ENCODE measurements at places on chromosomes 1 and 21. TPM values are rescaled to one million over a fixed set of nuclear protein-coding genes. Genes with fewer than 3 reads are reported as not detected.

DNA sequence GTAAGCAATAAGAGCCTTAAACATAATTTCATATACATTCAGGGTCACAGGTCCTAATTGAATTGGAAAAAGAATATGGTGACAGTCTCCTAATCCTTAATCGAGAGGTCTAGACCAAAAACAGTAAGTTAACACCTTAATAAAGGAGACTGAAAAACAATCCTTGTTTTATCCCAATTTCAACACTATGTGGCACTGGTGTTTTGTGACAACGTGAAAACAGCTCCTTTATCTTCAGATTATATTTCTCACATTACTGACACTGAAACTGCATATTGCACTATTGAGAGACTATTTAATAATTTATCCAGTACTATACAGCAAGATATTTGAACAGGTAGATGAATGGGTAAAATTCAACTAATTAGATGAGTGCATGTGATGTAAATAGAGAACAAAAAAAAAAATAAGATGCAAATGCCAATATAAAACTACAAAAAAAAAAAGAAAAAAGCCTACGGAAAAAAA, 34.1 kb downstream of the TP53BP2 start:
- H3K4me1 ChIP-seq, result no peaks in the 10 kb centered on the region
- no peaks in the 10 kb centered on the region for H3K27me3 ChIP-seq
- H3K4me3 ChIP-seq, result no peak overlapping the region
- no peak for DNase-seq

GRCh38 chr1:54818461-54819194, 17.5 kb upstream of the TTC22 start:
- no peaks in the 10 kb centered on the region for H3K36me3 ChIP-seq
- DNase-seq, result no peak
- H3K4me1 ChIP-seq, result peaks cover 7% of the 10 kb centered on the region

The RASSF5 gene
- 0.19 TPM for total RNA-seq

The SPATC1L gene
- 5.1 TPM for total RNA-seq

The DPT gene
- total RNA-seq, result not detected

- H3K4me1 ChIP-seq, result no peaks in the 10 kb centered on the region
- H3K36me3 ChIP-seq, result no peaks in the 10 kb centered on the region
- no peak overlapping the region for H3K4me3 ChIP-seq
- H3K27ac ChIP-seq, result no peak overlapping the region
Observed at GRCh38 chr1:59433440-59433813, 136.5 kb downstream of the FGGY start.

- DNase-seq, result no peak
- no peaks in the 10 kb centered on the region for H3K4me1 ChIP-seq
- no peak overlapping the region for H3K4me3 ChIP-seq
- no peak overlapping the region for H3K27ac ChIP-seq
Observed at GRCh38 chr1:82777240-82777639, 976.5 kb downstream of the ADGRL2 start.

DNA sequence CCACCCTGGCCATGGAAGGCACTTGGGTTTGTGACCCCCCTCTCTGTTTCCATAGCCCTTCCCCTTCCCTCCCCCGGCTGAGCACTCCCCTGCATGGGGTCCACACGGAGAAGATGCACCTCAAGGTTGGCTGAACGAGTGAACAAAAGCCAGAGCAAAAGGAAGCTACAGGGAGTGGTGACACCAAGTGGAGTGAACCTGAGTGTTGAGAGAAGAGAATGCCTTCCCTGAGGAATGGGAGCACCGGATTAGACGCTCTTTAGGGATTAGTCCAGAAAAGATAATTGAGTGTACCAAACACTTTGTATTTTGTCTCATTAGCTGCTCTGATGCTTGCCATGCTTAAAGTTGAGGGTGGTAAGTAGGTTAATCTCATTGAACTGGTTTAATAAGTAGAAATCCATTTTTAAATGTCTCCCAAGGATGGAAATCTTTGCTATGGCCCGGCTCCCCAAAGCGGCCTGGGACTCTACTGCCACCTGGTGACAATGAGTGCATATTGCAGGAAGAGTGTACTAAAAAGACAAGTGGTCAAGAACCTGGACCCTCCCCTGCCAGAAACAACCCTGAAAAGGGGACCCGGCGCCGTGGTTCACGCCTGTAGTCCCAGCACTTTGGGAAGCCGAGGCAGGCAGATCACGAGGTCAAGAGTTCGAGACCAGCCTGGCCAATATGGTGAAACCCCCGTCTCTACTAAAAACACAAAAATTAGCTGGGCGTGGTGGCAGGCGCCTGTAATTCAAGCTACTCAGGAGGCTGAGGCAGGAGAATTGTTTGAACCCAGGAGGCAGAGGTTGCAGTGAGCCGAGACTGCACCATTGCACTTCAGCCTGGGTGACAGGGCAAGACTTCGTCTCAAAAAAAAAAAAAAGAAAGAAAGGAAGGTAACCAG, 150.6 kb upstream of the ZC3H12A start:
- DNase-seq, result peak; percentile 65
- H3K27me3 ChIP-seq, result peaks cover 2% of the 10 kb centered on the region
- no peak overlapping the region for H3K27ac ChIP-seq
- H3K36me3 ChIP-seq, result no peaks in the 10 kb centered on the region

DNA sequence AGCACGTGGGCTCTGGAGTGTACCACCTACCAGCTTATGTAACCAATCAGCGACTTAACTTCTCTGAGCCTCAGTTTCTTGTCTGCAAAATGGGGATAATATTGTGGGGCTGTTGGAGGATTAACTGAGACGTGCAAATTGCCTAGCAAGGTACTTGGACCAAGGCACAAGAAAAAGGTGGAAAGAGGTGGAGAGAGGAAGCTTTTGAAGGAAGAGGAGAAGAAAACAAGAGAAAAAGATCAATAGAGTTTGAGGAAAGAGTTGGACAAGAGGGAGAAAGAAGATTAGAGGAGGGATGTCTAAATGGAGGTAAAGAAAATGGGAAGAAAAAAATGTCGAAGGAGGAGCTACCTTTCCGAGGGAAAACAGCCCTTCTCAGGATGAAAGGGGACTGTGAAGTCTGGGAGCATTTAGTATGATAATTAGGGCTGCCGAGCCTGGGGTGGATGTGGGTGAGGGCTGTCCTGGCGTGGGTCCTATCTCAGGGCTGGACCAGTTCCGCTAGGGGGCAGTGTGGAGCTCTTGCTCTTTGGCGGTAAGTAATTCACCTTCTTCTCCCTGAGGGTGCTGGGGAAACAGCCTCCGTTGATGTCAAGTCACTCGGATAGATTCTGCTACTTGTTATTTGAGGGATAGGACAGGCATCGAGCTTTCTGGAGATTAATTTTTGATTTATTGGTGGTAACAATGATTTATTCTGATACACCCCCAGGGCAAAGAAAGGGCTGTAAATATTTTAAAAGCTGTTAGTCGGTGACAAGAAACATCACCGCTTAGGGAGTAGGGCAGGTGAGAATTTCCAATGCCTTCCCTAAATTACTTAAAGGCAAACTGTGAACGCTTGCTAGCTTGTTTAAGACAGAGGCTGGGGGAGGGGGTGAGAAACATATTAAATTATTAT, 79.0 kb upstream of the NFASC start:
- H3K27ac ChIP-seq, result no peak overlapping the region
- no peaks in the 10 kb centered on the region for H3K4me1 ChIP-seq
- H3K36me3 ChIP-seq, result no peaks in the 10 kb centered on the region
- DNase-seq, result peak; percentile 89

DNA sequence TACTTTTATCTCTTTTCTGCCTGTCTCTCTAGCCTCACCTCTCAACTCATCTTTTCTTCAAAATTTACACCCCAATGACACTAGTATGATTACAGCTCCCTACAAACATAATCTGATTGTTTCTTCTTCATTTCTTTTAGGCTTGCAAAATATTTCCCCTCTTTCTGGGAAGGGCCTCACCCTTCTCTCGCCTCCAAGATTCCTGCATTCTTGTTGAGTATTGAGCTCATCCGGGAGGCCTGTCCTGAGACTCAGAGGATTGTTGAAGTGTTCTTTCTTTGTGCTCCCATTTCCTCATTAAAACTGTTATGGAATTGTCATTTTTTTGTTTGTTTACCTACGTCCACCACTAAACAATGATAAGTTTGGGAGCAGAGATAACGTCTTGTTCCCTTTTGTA, 99.1 kb upstream of the CHRM3 start:
- no peak overlapping the region for H3K27ac ChIP-seq
- no peak overlapping the region for H3K4me3 ChIP-seq
- H3K4me1 ChIP-seq, result peaks cover 6% of the 10 kb centered on the region
- H3K27me3 ChIP-seq, result no peaks in the 10 kb centered on the region
- DNase-seq, result peak; percentile 28

GRCh38 chr1:68227598-68227997, 4.7 kb downstream of the WLS start:
- peaks cover 41% of the 10 kb centered on the region for H3K27me3 ChIP-seq
- no peaks in the 10 kb centered on the region for H3K36me3 ChIP-seq
- DNase-seq, result no peak
- H3K27ac ChIP-seq, result no peak overlapping the region

DNA sequence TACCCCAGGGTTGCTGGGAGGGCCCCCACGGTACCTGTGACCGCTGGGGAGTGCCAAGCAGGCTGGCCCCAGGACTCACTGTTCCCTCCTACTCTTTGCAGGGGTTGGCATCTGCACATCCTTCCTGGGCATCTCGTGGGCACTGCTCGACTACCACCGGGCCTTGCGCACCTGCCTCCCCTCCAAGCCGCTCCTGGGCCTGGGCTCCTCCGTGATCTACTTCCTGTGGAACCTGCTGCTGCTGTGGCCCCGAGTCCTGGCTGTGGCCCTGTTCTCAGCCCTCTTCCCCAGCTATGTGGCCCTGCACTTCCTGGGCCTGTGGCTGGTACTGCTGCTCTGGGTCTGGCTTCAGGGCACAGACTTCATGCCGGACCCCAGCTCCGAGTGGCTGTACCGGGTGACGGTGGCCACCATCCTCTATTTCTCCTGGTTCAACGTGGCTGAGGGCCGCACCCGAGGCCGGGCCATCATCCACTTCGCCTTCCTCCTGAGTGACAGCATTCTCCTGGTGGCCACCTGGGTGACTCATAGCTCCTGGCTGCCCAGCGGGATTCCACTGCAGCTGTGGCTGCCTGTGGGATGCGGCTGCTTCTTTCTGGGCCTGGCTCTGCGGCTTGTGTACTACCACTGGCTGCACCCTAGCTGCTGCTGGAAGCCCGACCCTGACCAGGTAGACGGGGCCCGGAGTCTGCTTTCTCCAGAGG, 6.8 kb downstream of the XKR8 start:
- H3K27ac ChIP-seq, result no peak overlapping the region
- no peak for DNase-seq
- no peak overlapping the region for H3K4me3 ChIP-seq
- no peaks in the 10 kb centered on the region for H3K27me3 ChIP-seq

The GIPC2 gene
- not detected for total RNA-seq

The AKR7A2 gene
- 92.3 TPM for total RNA-seq

DNA sequence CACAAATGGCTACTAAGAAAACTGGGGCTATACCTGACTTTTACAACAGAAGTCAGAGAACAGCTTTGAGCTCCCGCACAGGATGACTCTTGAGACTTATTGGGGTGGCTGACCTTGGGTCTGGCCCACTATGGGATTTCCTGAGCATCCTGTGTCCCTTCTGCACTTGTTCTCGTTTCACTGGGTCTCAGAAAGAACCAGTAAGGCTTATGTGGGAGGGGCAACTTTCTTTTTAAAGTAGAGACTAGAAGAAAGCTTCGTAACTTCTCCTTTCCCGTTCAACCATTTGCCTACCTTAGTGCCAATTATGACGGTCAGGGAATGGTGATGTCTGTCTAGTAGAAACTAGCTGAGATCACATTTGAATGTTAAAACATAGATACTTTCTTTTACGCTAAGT, 59.5 kb upstream of the C1orf105 start:
- H3K4me3 ChIP-seq, result no peak overlapping the region
- no peak overlapping the region for H3K27ac ChIP-seq
- H3K4me1 ChIP-seq, result peaks cover 41% of the 10 kb centered on the region

- no peaks in the 10 kb centered on the region for H3K36me3 ChIP-seq
- H3K4me1 ChIP-seq, result no peaks in the 10 kb centered on the region
- H3K27me3 ChIP-seq, result no peaks in the 10 kb centered on the region
- no peak for DNase-seq
- no peak overlapping the region for H3K27ac ChIP-seq
Observed at GRCh38 chr1:164226977-164227376, 332.0 kb upstream of the PBX1 start.

DNA sequence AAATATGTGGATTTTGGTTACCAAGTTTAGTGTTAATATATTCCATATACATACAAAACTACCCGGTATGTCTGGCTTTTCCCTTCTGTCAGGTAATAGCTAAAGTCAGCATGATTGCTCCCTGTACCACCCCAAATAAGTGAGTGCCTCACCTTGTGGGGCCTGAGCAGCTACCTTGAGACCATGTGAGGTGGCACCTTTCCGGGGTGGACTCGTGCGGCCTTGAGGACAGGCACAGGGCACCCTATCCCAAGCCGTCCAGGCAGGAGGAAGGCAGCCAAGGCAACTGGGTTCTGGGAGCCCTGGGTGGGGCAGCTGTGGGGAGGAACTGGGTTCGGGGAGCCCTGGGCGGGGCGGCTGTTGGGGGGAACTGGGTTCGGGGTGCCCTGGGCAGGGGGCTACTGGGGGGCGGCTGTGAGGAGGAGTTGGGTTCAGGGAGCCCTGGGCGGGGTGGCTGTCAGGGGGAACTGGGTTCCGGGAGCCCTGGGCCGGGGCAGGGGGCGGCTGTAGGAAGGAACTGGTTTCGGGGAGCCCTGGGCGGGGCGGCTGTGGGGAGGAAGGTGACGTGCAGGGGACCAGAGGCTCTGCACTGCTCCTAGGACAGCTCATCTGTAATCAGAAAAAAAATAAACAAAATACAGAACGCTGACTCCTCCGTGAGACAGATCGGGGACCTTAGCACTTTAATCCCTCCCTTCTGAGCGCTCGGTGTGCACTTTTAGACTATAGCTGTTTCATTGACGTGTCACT, 63.3 kb downstream of the POFUT2 start:
- no peak overlapping the region for H3K4me3 ChIP-seq
- H3K36me3 ChIP-seq, result no peaks in the 10 kb centered on the region
- DNase-seq, result no peak
- no peaks in the 10 kb centered on the region for H3K4me1 ChIP-seq
- no peak overlapping the region for H3K27ac ChIP-seq
- no peaks in the 10 kb centered on the region for H3K27me3 ChIP-seq

- no peak overlapping the region for H3K4me3 ChIP-seq
- peaks cover 26% of the 10 kb centered on the region for H3K4me1 ChIP-seq
- DNase-seq, result no peak
Observed at GRCh38 chr1:4452701-4453100, 201.7 kb upstream of the AJAP1 start.

- no peaks in the 10 kb centered on the region for H3K27me3 ChIP-seq
- peaks cover 8% of the 10 kb centered on the region for H3K4me1 ChIP-seq
- no peak overlapping the region for H3K4me3 ChIP-seq
Observed at GRCh38 chr1:155176544-155177071, 3.0 kb downstream of the TRIM46 start.

- no peak overlapping the region for H3K27ac ChIP-seq
- H3K36me3 ChIP-seq, result no peaks in the 10 kb centered on the region
- H3K27me3 ChIP-seq, result no peaks in the 10 kb centered on the region
- no peaks in the 10 kb centered on the region for H3K4me1 ChIP-seq
- no peak overlapping the region for H3K4me3 ChIP-seq
Observed at GRCh38 chr1:32470991-32471694, 6.3 kb downstream of the ZBTB8B start.

- H3K36me3 ChIP-seq, result no peaks in the 10 kb centered on the region
- H3K27me3 ChIP-seq, result peaks cover 22% of the 10 kb centered on the region
- peaks cover 13% of the 10 kb centered on the region for H3K4me1 ChIP-seq
- H3K27ac ChIP-seq, result no peak overlapping the region
Observed at GRCh38 chr21:44720170-44720569, 8.8 kb upstream of the TSPEAR start.

All from neural progenitor cell (in vitro differentiated cells).